ENCODE measurements at places on chromosomes 2 and 18.

DNA sequence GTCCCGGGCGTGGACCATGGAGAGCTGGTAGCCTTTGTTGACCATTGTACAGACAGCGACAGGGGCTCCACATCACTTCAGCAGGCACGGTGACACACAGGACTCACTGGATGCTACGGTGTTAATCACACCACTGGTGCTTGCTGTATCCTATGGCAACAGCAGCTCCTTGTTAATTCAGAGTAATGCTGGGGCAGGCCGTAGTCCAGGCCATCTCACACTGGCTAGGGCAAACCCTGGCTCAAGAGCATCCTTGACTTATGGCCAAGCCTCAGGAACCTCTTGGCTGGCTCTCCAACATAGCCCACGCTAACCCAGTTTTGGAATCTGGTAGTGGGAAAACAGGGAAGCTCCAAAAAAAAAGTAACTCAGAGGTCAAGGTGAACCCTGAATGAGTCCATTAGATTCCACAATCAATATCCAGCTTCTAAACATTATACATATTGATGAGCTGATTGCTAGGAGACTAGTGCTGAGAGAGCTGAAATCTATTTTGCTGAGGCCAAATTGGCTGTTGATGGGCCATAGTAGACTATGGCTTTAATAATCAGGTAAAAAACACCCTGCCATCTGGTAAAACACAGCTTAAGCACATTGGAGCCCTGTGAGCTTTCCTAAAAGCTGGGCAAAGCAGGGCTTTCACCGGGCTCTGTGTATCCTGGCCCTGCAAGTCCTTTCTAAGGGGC, 253.6 kb downstream of the PRKCE start:
- peak; percentile 77 for DNase-seq

- DNase-seq, result no peak
Observed at GRCh38 chr2:195818106-195818505, 161.1 kb downstream of the SLC39A10 start.

GRCh38 chr2:137047369-137047768, 282.0 kb downstream of the THSD7B start:
- no peak for DNase-seq

GRCh38 chr2:147049957-147050356, 794.9 kb upstream of the ACVR2A start:
- no peak for DNase-seq

GRCh38 chr2:144431998-144432397, 87.9 kb downstream of the ZEB2 start:
- no peak for DNase-seq

DNA sequence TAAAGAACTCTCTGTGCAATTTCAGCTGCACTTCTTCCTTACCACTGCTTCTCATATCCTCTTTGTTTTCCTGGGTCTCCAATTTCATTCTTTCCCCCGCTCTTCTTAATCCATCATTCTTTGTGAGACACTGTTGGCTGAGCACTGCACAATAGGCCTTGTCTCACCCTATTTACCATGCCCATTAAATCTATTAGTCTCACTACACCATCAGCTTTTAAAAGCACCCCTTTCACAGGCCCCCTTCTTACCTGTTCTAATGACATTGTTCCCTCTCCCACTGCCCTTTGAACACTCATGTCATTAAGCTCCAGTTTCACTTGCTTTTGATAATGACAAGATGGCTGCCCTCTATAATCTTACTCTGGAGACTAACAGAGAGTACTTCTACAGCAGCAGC, 404.1 kb upstream of the ACVR2A start:
- DNase-seq, result no peak

DNA sequence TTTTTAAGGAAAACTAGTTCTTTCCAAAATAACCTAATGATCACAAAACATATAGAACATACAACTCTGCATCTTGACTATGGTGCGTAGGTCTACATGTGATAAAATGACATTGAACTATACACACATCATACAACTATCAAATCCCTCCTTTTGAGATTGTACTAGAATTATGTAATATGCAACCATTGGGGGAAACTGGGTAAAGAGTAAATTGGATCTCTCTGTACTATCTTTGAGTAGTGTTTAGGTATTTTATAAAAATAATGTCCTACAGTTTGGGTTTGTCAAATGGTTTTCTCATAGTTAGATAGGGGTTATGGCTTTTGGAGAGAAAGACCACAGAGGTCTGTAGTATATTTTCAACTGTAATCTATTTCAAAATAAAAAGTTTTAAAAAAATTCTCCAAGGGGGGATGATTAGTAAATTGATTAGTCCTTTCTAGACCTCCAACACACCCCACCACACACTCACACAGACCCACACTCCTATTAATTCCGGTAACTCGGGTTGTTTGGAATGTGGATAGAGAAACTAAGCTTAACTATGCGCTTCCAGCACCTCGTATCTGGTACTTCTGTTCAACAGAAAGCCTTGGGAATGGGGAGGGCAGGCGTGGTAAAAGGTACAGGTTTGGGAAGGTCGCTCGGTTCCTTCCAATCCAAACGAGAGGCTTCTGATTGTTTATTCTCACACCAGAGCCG, 695 bp upstream of the BIRC6 start:
- no peak for DNase-seq

GRCh38 chr2:618422-618990, 58.7 kb downstream of the TMEM18 start:
- DNase-seq, result no peak

- no peak for DNase-seq
Observed at GRCh38 chr2:133317178-133317577, 251.1 kb downstream of the NCKAP5 start.

DNA sequence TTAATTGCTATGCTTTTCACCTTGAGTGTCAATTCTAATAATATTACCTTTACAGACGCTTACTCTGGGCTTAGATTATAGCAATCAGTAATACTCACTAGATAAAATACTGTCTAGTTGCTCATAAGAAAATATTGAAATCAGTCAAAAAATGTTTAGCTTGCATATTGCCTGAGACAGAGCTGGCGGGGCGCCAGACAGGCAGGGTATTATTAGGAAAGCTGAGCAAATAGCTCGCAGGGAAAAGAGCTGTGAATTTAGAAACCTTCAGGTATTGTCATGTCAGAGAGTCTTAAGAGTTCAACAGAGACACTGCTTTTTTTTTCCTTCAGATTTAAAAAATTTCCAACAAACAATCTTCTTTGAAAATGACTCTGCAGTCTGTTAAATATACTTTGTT, 118.4 kb downstream of the MEIS1 start:
- DNase-seq, result no peak

DNA sequence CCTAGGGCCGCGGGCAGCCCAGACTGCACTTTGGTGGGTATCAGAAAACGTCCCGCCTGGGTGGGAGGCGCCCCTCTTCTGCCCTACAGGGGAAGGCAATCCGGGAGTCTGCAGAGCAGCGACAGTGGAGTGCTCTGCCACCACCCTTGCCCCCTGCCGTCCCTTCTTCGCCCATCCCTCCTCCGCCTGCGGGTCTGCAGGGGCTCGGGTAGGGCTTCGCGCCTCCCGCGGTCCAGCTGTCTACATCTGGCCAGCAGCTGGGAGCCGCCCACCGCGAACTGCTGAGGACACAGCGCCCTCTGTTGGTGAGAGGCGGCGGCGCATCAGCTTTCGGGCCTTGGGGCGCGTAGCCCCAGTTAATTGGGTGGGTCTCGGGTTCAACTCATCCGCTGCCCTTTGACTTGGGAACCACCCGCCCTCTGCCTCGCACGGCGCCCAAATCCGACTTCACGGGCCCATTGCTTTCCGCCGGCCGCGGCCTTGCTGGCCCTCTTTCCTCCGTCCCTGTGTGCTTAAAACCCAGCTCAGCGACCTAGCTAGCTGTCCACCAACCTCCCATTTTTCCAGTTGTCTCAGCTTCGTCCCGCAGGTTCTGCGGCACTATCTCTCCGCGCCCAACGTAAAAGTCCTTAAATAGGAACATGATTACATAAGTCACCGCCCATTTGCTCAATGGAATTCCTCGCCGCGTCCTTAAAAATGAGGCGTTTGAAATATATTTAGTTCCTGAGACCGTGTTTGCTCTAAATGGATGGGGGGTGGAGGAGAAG, 17.6 kb downstream of the WNT10A start:
- DNase-seq, result no peak

DNA sequence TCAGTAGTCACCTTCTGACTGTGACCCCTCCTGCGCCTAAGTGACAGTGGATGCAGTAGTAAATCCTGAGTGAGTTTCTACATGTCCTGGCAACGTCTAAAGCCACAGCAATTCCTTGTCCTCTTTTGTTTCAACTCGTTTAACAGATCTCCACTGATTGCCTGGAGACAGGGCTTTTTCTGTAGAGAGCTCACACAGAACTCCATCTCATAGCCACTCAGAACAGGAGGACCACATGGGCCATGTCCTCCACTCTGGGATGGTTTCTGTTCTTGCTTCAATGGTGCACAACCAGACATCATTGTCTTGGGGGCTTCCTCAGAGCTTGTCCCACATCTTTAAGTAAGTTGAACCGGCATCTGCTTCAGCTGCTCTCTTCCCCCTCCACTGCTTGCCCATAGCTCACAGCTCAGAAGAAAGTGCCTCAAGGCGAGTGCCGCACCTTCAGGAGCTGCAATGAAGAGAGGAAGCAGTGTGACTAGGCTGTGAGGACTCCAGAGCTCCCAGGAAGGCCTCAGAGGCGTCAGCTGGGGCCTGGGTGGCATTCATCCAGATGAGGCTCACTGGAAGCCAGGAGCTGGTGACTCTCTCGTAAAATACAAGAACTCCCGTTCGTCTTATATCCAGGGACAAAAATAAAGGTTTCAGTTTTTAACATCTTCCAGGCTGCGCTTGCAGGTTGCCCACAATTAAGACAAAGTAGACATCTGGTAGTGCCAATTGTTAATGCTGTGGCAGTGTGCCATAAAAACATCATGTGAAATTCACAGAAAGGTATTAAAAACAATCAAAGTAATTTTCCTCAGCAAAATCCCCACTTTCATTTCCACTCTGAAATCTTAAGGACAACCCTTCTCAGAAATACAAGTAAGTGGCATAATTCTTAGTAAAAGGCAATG, 37.3 kb downstream of the ST3GAL5 start:
- no peak for DNase-seq

DNA sequence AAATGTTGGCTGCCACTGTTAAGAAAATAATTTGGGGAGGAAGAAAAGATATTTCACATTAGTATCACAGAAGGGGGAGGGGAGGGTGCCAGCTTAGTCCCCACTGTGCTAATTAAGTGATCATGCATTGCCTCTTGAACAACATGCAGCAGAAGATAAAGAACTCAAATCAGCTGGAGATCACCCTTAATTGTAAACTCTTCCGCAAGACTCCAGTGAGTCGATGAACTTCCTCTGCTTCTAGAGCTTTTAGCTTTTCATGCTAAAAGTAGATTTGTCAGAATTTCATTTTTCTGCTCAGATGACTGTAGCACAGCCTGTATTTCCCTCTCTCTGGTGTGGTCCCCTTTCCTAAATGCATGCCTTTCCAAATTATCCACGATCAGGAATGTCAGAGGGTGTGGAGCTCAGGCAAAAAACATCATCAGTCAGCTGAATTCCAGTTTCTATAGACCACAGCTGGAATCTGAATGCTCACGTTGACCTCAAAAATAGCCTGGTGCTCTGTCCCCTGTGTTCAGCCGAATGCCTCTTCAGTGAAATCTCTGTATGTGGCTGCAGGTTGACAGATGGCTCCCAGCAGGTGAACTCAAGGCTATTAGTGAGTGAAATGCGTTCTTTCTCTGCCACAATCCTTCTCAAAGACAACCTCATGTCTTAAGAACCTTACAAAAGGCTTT, 156.8 kb upstream of the UNC80 start:
- peak; percentile 80 for DNase-seq

DNA sequence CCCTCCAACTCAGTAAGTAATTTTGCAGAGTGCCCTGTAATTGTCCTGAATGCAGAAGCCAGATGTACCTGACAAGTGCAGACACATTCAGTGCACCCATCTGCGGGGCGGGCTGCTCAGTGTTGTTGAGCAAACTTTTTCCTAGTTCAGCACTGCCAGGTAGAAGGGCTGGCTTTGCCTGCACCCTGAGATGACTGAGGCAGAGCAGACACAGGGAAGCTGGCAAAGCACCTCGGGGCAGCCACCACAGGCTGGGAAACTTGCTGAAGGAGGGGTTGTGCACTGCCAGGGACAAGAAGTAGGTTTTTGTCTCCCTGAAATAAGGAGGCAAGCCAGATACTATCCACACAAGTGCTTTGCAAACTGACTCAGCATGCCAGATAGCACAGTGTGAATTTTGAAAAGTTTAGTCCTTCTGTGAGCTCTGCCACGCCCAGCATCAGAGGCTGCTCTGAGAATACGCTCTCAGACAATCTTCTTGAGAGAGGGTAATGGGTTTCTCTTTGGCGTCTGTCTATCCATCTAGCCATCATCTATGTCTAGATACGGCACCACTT, 62.3 kb downstream of the SOWAHC start:
- peak; percentile 39 for DNase-seq

DNA sequence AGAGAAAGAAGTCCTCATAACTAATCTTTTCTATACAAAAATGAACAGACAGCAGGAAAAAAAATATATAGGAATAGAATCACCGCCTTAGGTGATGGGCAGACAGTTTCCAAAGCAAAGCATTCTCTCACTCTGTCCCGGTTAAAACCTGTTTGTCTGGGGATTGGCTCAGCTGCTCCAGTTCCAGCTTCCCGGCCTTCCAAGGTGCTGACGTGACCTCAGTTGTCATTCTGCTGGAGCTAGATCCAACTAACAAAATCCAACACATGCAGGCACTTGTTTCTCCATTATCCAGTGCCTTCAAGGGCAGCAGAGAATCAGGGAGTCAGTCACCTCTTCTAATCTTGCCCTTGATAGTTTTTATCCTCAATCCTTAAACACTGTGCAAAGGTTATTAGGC, 52.8 kb downstream of the IKZF2 start:
- no peak for DNase-seq

- DNase-seq, result no peak
Observed at GRCh38 chr2:45205985-45206384, 196.7 kb upstream of the SIX2 start.

DNA sequence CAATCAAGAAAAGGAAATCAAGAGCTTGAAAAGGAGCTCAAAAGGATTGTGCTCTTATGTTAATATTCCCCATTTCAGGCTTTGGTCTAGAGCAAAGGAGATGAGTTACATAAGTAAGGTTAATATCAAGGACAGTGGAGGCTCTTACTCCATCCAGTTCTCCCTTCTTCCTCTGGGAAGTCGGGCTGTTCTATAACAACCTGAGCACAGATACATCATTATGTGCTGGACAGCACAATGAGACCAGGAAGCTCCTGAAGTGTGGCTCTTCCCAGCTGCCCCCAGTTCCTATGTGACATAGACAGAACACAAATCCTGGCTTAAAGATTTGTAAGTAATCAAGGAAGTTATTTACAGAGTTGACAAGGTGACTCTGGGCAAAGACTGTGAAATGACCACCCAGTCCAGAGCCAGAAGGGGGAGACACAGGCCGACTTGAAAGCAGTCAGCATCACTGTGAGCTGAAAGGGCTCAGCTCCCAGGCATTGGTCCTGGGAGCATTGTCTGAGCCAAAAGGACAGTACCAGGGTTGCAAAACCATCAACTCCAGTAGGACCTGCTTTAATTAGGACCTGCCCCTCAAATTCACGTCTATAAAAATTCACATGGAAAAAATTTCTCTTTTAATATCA, 917.6 kb upstream of the ACVR2A start:
- DNase-seq, result peak; percentile 63

GRCh38 chr18:50401295-50401694, 26.4 kb downstream of the SKA1 start:
- DNase-seq, result no peak

GRCh38 chr2:241760301-241760771, 16.3 kb upstream of the GAL3ST2 start:
- no peak for DNase-seq

Measured in NCI-H524 (cell line).